ENCODE measurements at places on chromosomes 5 and 9.

DNA sequence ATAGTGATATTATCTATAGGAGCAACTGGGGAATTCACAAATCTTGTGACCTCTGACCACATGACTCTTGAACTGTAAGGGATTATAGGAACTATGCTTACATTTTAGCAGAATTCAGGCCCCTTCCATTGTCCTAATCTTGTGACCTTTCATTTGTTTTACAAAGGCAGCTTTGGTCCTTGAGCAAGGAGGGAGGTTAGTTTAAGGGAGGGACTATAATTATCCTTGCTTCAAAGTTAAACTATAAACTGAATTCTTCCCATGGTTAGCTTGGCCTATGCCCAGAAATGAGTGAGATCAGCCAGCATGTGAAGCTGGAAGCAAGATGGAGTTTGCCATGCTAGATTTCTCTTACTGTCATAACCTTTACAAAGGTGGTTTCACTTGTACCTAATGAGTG, 51.2 kb downstream of the TARS1 start:
- DNase-seq = no peak

- DNase-seq = no peak
These were observed 46.1 kb downstream of the ZNF618 start for GRCh38 chr9:113922160-113922559.

- no peak for DNase-seq
These were observed 52.5 kb upstream of the SGCD start for GRCh38 chr5:156274453-156274852.

DNA sequence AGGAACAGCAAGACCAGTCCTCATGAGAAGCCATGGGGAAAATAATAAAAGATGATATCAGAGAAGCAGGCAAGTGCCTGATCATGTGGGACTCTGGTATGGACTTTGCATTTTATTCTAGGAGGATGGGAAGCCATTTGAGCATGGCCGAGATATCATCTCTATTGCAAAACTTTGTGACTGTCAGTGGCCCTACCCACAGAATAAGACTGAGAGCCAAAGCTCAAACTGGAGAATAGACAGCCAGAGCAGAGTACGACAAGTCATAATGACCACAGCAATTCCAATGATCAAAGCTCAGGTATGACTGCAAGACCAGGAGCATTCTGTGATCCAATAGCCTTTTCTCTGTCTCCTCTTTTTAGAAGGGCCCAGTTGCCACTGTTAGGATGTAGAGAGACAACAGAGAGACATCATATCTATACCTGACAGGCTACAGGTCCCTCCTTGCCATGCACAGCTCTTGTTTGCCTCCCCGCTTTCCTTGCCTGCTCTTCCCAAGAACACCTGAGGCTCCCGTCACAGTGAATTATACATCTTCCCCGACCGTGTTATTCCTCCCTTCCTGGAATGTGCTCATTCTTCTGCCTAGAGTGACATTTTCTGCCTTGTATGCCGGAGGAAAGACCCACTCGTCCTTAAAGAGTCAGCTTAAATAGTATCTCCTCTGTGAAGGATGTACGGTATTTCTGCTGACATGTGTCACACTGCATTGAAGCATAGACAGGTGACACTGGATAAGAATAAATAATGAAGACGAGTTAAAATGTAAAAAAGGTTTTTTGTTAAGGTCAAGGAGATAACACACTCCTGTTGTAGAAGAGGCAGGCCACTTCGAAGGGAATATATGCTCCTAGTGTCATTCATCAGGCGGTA, 248.7 kb upstream of the MAP3K1 start:
- DNase-seq = no peak

- no peak for DNase-seq
These were observed 805.5 kb upstream of the DMAC1 start for GRCh38 chr9:8605096-8605495.

GRCh38 chr9:6450641-6451375, 37.8 kb downstream of the UHRF2 start:
- DNase-seq = no peak

DNA sequence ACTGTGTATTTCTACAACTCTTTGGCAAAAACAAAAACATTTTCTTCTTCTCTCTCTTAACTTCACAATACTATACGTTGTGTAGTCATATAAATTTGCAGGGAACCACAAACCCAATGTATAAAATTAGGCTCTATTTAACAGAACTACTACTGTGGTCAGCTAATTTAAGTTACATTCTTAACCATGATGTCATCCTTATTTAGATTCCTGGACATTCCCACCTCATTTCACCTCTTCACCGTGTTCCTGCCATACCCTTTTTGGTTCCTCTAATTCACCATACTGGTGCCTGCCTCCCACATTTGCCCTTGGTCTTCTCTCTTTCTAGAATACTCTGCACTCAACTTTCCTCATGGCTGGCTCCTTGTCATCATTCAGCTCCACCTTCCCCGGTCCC, 75.7 kb upstream of the SH3GL2 start:
- no peak for DNase-seq

DNA sequence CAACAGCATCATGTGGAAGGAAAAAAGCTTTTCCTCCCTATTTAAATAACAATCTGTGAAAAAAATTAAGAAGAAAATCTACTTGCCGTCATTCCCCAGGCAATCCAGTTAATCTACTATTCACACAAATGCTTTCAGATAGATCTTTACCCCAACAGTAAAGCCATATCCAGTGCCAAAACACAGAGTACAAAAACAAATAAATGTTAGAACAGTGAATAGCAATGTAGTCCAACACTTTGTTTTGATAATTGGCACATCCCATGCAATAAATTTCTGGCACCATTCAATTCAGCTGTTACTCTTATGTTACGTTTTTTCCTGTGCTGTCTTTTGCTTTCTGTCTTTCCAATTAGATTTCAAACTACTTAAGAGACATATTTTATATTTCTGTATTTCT, 2245.5 kb upstream of the WWC1 start:
- no peak for DNase-seq

GRCh38 chr5:125408448-125409233, 662.2 kb upstream of the ZNF608 start:
- DNase-seq = peak; percentile 28

GRCh38 chr5:6705088-6705487, 8.1 kb upstream of the TENT4A start:
- DNase-seq = peak; percentile 43

DNA sequence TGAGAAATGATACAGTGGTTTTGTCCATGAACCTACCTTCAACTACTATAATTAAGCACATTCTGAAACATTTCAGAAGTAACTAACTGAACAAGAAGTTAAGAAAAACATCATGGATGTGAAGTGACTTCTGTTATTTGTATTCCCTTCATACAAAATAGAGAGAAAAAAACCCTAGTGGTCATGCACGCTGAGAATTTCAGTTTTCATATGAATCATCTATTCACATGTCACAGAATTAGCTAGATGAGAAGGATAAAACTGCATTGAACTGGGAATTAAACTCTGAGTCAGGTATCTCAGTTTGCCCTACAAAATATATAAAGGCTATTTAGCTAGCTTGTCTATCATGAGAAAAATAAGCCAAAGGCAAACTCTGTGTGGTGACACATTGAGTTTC, 451.8 kb upstream of the FTMT start:
- DNase-seq = peak; percentile 46

- no peak for DNase-seq
These were observed 16.1 kb downstream of the EQTN start for GRCh38 chr9:27280860-27281259.

- DNase-seq = no peak
These were observed 290.6 kb downstream of the AOPEP start for GRCh38 chr9:95017062-95017461.

GRCh38 chr9:13621872-13622564, 342.5 kb upstream of the MPDZ start:
- no peak for DNase-seq

- DNase-seq = no peak
These were observed 121.0 kb downstream of the JAKMIP2 start for GRCh38 chr5:147661541-147661940.

DNA sequence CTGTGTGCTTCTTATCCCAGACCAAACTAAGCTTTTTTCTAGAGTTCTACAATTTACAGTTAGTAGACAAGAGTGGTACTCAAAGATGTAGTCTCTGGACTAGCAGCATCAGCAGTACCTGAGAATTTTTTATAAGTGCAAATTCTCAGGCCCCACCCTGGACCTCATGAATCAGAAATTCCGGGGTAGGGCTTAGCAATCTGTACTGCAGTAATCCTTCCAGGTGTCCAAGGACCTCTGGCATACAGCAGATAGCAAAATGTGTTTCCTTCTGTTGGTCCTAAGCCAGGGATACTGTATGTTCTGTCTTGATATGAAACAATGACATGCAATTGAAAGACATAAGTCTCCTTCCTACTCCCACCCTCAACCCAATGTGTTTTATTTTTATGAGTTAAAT, 194.3 kb downstream of the MSX2 start:
- DNase-seq = no peak

DNA sequence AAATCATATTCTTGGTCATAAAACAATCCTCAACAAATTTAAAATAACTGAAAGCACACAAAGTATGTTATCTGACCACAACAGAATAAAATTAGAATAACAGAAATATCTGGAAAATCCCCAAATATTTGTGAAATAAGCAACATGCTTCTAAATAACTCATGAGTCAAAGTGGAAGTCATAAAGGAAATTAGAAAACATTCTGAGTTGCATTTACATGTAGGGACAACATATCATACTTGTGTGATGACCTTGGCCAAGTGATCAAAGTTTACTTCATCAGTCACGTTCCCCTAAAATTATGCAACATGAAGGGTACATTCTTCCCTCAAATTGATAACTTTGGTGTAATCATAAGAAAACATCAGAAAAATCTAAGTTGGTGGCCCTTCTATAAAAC, 64.7 kb downstream of the CSF2 start:
- no peak for DNase-seq

GRCh38 chr5:113246361-113246870, 188.4 kb downstream of the TSSK1B start:
- no peak for DNase-seq

DNA sequence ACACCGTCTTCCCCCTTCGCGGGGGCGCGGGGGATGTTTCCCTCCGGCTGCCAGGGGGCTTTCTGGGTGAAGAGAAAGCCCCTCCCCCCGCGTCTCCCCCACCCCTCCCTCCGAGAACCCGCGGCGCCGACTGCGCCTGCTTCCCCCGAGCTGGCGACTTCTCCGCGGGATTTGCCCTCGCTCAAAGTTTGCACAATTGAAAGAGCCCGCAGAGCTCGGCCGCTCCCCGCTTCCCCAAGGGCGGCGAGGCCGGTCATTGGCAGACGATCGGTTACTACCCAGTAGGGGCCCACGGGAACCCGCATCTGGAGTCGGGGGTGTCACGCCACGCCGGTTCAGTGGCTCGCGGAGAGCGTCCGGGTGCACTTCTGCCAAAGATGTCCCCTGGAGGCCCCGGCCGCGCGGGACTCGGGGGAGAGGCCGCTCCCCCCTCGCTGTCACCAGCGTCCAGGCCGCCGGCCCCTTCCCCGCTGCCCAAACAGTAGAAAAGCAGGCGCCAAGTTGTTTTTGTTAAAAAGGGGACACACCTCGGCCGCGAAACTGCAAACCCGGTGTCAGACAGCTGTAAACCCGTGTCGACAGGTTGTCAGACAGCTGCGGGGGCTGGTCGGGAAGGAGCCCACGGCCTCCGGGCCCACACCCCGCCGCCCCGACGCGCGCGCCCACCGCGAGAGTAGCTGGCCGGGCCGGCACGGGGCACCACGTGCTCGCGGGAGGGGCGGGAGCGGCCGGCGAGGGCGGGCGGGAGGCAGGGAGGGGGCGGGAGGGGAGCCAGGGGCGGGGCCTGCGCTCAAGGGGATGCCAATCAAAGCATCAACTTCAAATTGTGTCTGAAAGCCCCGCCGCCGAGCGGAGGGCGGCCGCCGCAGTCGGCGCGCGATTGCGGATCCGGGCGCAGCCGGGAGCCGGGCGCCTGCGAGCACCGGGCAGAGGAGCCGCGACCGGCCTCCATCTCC, at the start of gene IRX1:
Gene IRX1 (plus strand): TSS at position 827 of the 956 bp plus-strand sequence. CDS start 274 bp downstream, outside the sequence.
- no peak for DNase-seq

DNA sequence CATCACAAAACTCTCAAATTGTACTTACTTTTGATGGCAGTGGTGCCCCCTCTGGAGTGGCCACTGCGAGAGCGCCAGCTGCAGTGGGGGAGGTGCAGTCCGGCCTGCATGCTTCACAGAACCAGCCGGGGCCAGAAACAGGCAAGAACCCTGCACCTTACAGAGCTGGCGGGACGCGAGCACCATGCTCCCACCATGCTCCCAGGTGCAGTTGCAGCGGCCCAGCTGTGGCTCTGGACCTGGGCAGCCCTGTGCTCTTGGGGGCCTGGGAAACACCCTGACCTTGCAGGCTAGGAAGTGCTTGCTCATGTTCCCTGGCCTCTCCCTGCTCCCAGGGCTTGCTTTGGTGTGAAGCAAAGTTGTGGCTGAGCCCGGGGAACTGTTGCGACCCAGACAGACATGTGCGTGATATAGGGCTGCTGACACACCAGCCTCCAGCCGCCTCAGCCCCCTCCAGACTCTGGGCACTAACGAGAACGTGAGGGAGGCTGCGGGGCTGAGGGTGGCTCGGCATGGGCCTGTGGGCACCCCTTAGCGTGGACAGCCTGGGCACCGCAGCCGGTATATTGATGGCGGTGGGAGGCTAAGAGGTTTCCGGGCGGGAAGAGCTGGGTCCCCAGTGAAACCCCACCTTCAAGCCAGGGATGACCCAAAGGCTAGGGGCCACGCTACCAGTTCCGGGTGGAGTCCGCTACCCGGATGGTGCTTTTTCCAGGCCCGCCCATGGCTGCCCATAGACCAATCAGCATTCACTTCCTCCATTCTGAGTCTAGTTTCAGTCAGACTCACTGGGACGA, 1809.9 kb upstream of the ACO1 start:
- DNase-seq = peak; percentile 0

- DNase-seq = no peak
These were observed 65.5 kb upstream of the TNC start for GRCh38 chr9:115183436-115183835.

DNA sequence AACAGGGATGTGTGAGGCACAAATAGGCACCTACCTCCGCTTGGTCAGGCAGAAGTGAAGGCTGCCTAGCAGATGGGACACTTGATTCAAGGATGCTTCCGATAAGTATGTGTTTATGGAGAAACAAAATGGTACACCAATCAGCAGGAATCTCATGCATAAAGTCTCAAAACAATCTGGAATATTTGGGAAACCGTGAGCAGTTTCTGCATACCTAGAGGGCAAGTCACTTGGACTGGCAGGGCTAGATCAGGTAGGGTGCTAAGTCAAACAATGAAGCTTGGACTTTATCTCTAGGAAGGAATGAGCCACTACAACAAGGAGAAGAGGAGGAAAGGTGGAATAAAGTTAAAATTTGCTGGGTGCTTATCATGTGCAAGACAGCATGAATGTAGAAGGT, 5.5 kb downstream of the EPB41L4A start:
- DNase-seq = no peak

Data from GM06990 (cell line).